ENCODE measurements at places on chromosomes 5 and 9.

- no peak for DNase-seq
Measured at GRCh38 chr5:55429613-55430253, 105.0 kb downstream of the PLPP1 start.

GRCh38 chr5:133266966-133267365 lies 215.2 kb downstream of the HSPA4 start:
- DNase-seq = no peak

DNA sequence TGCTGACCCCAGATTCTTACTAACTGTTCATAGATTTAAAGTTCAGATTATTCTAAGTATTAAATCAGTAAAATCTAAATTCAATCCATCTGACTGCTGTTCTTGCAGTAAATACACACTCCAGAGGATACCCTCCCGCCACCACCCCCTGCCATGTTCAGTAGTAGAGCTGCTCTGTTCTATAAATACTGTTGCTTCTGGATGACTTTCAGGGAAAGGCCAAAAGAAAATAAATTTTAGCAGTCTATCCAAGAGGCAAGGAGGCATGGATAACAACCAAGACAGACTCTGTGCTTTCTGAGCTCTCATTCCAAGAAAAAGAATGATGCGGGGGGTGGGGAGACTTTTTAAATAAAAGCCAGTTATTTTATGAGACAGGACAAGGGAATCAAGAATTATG lies 115.1 kb downstream of the ADAMTS6 start:
- no peak for DNase-seq

GRCh38 chr9:135480071-135480939 lies 723 bp downstream of the PPP1R26 start:
- DNase-seq = no peak

- DNase-seq = no peak
Measured at GRCh38 chr5:67310169-67310568, 113.6 kb upstream of the CD180 start.

DNA sequence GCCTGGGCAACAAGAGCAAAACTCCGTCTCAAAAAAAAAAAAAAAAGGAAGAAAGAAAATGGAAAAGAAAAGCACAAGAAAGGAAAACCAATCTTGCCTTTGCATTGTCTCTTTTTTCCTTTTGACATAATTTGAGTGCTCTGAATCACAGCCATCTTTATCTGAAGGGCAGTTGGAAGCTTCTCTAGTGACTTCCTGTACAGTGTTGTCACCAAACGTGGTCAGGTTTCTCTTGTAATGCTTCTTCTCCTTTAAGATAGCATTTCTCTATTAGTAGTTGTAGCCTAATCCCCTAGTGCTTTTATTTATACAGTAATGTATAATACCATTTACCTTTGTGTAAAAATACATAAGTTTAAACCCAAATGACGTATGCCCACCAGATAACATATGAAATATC lies 18.1 kb downstream of the PRKACG start:
- no peak for DNase-seq

GRCh38 chr9:38682713-38683112 lies 37.2 kb downstream of the FAM240B start:
- DNase-seq = no peak

DNA sequence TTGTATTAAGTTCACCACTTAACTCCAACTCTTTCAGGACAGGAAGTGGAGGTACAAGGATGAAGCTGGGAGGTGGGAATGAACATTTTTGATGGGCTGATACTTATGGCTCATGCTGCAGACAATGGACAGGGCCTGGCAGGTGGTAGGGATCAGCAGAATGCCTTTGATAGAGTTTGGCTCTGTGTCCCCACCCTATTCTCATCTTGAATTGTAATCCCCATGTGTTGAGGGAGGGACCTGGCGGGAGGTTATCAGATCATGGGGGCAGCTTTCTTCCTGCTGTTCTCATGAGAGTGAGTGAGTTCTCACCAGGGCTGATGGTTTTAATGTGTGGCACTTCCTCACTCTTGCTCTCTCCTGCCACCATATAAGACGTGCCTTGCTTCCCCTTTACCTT lies 87.3 kb upstream of the PRLR start:
- no peak for DNase-seq

GRCh38 chr5:14189680-14190079 lies 46.5 kb downstream of the TRIO start:
- no peak for DNase-seq

DNA sequence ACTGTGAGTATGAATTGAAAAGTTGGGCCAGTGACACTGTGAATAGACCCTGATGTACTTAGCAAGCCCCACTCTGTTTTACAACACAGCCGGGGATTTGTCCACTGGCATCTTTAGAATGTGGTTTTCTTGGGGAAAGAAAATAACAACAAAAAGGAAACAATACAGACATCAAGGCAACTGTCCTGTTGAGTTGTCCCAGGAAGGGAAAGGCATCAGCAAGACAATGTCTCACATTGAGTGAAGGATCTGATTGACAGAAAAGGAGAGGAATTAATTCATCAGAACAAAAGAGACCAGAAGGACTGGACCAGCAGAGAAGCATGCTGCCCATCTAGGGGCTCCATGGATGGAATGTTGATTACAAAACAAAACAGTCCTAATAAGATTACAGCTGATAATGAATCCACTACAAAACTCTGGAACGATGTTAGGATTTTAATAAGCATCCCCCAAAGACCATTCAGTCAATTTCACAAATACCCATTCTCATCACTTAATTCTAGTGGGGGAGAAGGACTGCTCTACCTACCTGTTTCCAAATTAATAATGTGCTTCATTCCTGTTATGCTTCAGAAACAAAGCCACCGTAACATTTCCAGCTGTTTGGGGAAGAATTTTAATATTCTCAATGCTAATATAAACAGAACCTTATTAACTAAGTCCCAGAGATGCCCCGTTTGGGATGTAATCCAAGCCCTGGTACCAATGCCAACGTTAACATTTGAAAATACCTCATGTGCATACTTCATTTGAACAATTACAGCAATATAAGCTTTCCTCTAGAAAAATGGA lies 298.0 kb downstream of the SPOCK1 start:
- no peak for DNase-seq

GRCh38 chr5:80481019-80481893 lies 6.6 kb upstream of the FAM151B start:
- DNase-seq = no peak

GRCh38 chr9:136963341-136963740 lies 11.3 kb downstream of the LCN12 start:
- DNase-seq = no peak

- DNase-seq = no peak
Measured at GRCh38 chr5:16891033-16891432, 45.1 kb downstream of the MYO10 start.

- no peak for DNase-seq
Measured at GRCh38 chr9:34230556-34230955, 51.7 kb downstream of the UBAP1 start.

DNA sequence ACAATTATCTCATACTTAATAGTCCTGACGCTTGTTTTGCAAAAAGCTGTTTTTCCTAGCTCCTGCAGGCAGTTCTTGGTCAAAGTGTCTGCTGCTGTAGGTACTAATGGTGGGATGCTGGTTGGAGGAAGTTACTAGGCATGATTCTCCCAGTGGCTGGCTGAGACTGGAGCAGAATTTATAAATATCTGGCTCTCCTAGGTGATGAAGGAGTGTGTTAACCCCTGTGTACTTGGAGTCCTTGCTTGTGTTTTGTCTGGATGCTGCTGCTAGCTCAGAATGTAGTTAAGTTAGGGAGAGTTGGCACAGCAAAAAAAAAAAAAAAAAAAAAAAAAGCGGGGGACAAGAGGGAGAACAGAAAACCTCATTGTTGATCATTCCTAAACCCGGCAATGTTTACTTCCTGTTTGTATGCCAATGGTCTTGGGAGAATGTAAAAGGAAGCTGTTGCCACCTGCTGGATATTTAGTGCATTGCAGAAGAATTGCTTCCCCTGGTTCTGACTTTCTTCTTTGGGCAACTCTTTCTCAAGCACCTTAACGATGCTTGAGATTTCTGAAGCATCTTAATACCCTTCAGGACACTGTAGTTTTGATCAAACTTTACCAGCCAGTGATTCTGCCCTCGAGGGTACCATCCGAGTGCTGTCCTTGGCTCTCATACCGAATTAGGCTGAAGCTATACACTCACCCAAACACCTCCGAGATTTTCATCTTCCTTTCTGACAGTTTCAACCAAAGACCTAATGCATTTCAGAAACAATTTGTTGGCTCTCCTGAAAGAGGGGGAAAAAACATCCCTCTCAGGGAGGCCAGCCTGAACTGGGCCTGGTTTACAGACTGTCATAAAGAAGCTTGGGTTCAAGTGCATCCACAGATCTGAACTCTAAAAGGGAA lies 71.7 kb upstream of the WWC1 start:
- no peak for DNase-seq

- DNase-seq = no peak
Measured at GRCh38 chr5:59766427-59767210, 126.9 kb downstream of the PDE4D start.

GRCh38 chr5:50766967-50767366 lies 100.5 kb downstream of the PARP8 start:
- no peak for DNase-seq

- DNase-seq = no peak
Measured at GRCh38 chr9:124190761-124191160, 67.0 kb upstream of the NEK6 start.

DNA sequence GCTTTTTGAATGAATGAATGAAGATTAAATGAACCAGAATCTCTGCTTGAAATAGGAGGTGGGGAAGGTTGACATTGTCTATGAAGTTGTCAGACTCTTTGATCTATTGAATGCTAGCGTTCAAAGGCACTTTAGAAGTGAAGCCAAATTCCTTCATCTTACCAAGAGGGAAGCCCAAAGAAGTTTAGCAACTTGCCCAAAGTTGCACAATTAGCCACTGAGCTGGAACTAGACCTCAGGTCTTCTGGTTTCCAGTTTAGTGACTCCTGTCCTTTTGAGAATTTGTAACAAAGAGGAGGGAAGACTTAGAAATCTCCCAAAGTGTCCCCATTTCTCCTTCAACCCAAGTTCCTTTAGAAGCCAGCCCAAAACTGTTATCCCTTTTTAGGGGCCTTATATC lies 20.7 kb upstream of the SLC1A3 start:
- no peak for DNase-seq

DNA sequence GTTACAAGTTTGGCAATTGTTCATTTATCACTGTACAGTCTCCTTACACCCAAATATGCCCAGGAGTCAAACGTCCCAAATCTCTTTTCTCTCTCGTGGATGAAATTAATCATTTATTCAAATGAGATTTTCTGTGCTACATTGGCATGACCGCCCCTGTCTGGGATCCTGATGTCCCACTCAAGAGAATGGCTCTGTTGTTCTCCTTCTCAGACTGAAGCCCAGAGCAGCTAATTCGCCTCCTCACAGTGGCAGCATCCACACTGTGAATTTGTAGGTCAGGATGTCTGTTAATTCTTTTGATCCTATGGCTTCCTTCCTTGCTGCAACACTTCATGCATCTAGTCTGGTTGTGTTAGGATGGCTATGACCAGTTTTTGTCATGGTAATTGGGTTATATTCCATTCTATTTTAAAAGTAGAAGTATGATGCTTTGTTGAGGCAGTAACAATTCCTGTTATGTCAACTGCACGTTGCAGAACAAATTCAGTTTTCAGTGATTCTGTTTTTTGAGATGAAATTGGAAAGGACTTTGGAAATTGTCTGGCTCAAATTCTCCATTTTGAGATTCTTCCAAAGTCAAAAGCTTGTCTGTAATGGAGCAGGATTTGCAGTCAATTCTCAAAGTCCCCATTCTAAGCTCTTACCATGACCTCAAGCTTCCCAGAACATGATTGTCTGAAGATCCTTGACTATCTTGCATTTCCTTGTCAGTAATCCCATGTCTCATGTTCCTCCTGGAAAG lies 141.5 kb upstream of the GAS1 start:
- DNase-seq = no peak

- DNase-seq = no peak
Measured at GRCh38 chr5:149658299-149658698, 71.8 kb upstream of the PPARGC1B start.

DNA sequence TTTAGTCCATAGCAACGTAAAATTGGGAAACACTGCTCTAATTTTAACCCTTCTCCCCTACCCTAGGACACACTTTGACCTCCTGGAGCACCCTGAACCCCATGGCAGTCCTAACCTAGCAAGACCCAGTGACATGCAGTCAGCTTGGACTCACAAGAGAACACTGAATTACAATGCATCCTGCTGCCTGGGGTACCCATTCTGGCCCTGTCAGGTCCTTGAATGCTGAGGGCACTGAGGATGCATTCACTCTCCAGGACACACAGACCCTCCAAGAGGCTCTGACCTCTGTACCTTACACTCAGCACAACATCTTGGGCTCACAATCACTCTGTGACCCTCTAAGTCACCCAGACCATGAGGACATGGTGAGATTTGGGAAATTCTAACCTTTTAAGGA lies 1.8 kb upstream of the PROP1 start:
- no peak for DNase-seq

GRCh38 chr9:121538221-121538620 lies 38.6 kb upstream of the GGTA1 start:
- DNase-seq = no peak

- no peak for DNase-seq
Measured at GRCh38 chr5:130874861-130875417, 290.1 kb downstream of the HINT1 start.

DNA sequence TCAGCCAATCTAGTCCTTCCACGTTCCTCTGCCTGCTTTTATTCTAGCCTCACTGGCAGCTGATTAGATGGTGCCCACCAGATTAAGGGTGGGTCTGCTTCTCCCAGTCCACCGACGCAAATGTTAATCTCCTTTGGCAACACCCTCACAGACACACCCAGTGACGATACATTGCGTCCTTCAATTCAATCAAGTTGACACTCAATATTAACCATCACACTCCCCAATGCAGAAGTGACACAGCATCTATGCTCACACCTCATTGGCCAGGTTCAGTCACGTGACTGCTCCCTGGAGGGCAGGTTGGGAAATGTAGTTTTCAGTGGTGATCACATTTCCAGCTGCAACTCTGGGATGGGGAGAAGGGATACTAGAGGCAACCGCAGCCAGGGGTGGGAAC lies 13.0 kb downstream of the SUSD3 start:
- DNase-seq = no peak

GRCh38 chr9:129209580-129209979 lies 31.5 kb upstream of the IER5L start:
- no peak for DNase-seq

- DNase-seq = peak; percentile 33
Measured at GRCh38 chr9:76810377-76810957, 46.2 kb downstream of the PCA3 start.

- DNase-seq = no peak
Measured at GRCh38 chr9:105039175-105039799, 111.3 kb upstream of the ABCA1 start.

Data from omental fat pad (tissue), 4 donors.